ENCODE measurements at places on chromosomes 4 and X.

- no peak for DNase-seq
Measured at GRCh38 chr4:168335621-168336020, 17.1 kb upstream of the DDX60 start.

DNA sequence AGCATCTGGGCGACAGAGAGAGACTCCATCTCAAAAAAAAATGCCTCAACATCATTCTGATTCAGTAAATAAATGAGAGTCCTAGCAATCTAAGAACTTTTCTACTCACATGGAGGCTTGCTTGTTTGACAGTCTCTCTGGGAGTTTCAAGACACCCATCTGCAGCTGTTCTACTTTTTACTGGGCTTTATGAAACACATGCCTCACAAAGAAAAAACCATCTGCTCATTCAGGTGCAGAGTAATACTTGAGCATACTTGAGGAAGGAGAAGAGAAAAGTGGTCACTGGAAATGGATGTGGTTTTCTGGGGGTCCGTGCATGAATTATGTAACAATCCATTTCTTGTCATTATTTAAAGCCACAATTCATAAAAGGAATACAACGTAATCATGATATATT, 87.1 kb upstream of the DDX53 start:
- no peak for DNase-seq

DNA sequence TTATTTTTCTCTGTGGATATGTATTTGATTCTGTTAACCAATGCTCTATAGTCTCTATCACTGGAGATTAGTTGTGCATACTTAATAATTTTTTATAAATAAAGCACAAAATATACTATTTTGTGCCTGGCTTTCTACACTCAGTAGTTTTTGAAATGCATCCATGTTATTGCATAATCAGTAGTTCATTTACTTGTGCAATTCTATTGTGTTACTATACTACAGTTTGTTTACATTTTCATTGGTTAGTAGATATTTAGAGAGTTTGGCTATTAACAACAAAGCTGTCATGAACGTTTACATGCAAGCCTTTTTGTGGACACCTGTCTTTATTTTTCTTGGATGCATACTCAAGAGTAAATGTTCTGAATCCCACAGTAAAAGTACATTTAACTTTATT, 265.0 kb upstream of the FAT4 start:
- no peak for DNase-seq

- DNase-seq: no peak
Measured at GRCh38 chr4:88247148-88247547, 37.2 kb downstream of the PPM1K start.

DNA sequence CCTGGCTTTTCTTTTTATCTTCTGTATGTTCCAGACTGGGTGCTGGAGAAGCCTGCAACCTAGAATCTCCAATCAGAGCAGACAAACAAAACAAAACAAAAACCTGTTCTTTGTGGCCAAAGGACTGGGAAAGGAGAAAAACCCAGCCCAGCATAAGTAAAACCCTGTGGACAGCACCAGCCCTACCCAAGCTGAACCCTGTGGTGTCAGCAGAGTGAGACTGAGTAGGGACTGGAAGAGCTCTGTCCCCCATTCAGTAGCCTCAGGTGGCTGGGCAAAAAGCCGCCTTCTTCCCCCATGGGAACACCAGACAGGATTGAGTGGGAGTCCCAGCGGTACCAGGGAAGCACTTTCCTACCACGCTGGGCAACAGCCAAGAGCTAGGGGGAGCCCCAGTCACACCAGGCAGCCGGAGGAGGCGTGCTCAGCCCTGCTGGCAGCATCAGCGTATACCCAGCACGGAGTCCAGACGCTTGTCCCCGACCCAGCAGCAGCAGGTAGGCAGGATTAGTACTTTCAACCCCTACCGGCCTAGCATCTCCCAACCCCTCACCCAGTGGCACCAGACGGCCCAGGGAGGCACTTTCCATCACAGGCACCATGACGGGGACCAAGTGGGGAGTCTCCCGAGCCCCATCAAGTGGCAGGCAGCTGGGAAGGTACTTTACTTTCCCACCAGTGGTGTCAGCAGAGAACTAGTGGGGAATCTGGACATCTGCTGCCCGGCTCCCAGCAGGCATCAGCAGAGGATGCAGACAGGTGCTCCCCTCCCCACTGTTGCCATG, 8.6 kb upstream of the JADE3 start:
- DNase-seq: peak; percentile 17

Data from stimulated activated CD8-positive, alpha-beta memory T cell treated with anti-CD3 and anti-CD28 coated beads, Interleukin-2, amount 100 ng/mL, for 48 hours (primary cell).